ENCODE measurements at places on chromosomes 11 and 22. TPM values are rescaled to one million over a fixed set of nuclear protein-coding genes. Genes with fewer than 3 reads are reported as not detected.

- no peak for DNase-seq
- H3K36me3 ChIP-seq = no peaks in the 10 kb centered on the region
- no peaks in the 10 kb centered on the region for H3K27me3 ChIP-seq
These were observed 413.4 kb downstream of the MN1 start for GRCh38 chr22:27388090-27388600.

DNA sequence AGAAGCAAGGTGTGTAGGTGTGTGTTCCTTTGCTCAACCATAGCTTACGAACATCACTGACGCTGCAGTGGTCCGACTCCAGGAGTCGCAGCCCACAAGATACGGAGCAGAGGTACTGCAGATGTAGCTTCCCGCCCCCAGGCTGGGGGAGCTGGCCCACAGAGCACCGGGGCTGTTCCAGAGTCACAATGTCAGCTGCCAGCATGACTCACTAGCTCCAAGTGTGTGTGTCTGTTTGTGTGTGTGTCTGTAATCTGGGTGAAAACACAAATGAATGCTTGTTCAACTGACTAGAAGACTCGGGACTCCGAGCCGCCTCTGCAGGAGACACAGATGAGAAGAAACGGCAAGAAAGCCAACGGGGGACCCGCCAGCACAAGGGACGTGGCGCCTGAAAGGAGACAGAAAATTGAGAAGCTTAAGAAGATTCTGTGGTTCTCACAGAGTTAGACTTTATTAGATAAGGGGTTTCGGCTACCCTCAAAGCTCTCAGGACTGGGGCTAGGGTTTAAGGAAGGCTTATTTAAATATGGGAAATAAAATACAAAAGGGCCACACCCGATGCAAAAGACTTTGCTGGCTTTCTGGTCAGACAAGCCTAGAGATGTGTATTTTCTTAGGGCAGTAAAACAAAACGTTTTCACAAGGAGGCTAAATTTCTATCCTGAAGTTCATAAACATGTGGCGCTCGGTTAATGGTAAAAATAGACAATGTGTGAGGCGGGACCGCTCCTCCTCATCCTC, 10.7 kb downstream of the VSIG10L2 start:
- no peaks in the 10 kb centered on the region for H3K4me1 ChIP-seq
- H3K27me3 ChIP-seq = no peaks in the 10 kb centered on the region
- no peak for DNase-seq

DNA sequence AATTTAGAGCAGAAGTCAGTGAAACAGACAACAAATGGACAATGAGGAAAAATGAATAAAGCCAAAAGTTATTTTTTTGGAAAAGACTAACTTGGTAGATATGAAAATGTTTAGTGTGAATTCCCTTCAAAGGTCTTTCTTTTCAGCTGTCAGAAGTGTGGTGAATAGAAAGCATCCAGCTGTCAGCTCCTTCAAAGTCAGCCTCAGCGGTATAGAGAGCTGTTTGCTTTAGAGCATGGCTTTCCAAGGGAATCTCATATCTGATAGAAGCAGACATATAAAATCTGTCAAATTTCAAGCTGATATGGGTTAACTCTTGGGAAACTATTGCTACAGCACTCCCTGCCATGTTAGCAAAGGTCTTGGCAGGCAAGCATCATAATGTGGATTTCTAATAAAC, 309.3 kb downstream of the CASP12 start:
- no peak for DNase-seq
- H3K27ac ChIP-seq = no peak overlapping the region
- H3K4me1 ChIP-seq = no peaks in the 10 kb centered on the region
- no peaks in the 10 kb centered on the region for H3K36me3 ChIP-seq

OR4P4 gene
- total RNA-seq = not detected

- no peaks in the 10 kb centered on the region for H3K27me3 ChIP-seq
- no peaks in the 10 kb centered on the region for H3K4me1 ChIP-seq
- no peak for DNase-seq
- no peak overlapping the region for H3K27ac ChIP-seq
- H3K4me3 ChIP-seq = no peak overlapping the region
These were observed 155.3 kb upstream of the RASSF10 start for GRCh38 chr11:12853652-12854296.

CHRM1 gene
- total RNA-seq = not detected

DNA sequence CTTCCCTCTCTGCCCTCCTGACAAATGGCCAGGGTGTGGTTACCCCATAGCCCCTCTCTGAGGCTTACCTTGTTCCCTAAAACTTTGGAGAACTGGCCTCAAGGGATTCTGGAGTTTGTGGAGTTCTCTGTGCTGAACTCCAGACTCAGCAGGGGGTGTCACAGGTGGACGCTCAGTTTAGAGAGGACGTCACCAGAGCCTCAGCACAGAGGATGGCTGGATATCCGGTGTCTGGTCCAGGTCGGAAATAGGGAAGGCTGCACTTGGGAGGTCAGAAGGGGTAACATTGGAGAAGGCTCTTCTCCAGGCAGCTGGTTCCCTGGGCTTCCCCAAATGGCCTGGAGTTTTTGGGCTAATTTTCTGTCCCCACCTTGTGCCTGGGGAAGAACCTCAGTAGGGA, 64.2 kb downstream of the ADAMTS15 start:
- no peak for DNase-seq
- no peaks in the 10 kb centered on the region for H3K4me1 ChIP-seq
- H3K36me3 ChIP-seq = no peaks in the 10 kb centered on the region
- H3K4me3 ChIP-seq = no peak overlapping the region
- H3K27ac ChIP-seq = no peak overlapping the region

MFNG gene
- total RNA-seq = 213 TPM

PHLDB1 gene
- 3.0 TPM for total RNA-seq

OR52I1 gene
- total RNA-seq = not detected

OR2AT4 gene
- not detected for total RNA-seq

FXYD2 gene
- total RNA-seq = 9.3 TPM

DNA sequence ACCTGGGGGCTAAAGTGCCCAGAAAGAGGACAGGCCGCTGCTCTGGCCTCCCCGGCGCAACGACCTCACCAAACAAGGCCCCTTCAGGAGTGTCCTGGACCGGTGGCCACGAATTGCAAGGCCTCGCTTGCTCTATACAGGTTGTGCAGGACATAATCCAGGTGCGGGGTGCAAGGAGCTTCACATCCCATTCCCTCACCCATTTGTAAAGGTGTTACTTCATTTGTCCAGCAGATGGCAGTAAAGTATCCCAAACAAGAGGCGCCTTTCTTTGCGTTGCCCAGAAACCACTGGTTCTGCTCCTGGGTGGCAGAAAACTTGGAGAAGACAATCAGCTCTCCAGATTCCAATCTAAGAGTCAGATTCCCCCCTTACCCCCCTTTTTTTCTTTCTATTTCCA, 35.9 kb upstream of the PRDM11 start:
- no peak overlapping the region for H3K4me3 ChIP-seq
- no peak overlapping the region for H3K27ac ChIP-seq
- H3K36me3 ChIP-seq = no peaks in the 10 kb centered on the region
- no peaks in the 10 kb centered on the region for H3K27me3 ChIP-seq

DNA sequence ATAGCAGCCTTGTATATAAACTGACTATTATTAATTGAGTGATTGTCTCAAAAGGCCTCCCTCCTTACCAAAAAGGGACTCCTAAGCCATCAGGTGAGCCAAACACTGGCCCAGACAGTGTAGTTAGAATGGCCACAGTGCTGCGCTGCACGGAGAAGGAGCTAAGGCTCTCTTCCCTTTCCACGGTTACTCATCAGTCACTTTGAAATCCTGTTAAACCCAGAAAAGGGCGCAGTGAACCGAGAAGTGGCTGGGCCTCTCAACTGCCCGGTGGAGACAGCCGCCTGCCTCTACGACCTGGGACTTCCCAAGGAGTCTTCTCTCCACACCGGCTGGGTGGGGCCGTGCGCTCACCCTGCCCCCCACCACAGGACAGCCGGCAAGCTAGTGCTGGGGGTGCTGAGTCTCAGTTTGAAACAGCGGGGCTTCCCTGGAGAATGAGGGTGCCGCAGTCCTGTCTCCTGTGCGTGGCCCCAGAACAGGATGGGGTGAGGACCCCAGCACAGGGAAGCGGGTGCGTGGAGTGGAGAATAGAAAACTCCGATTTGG, 1.3 kb downstream of the MYH9 start:
- peak overlapping the region; percentile 88 for H3K4me3 ChIP-seq
- peaks cover 42% of the 10 kb centered on the region for H3K4me1 ChIP-seq
- H3K27ac ChIP-seq = peak overlapping the region; percentile 80
